ENCODE measurements at places on chromosomes 2 and 18. TPM values are rescaled to one million over a fixed set of nuclear protein-coding genes. Genes with fewer than 3 reads are reported as not detected.

Gene LCT
- total RNA-seq: not detected

Gene TRIM54
- 4.7 TPM for total RNA-seq

Gene VWA3B
- not detected for total RNA-seq

Gene DYNAP
- not detected for total RNA-seq

Gene ALPG
- total RNA-seq: not detected

Gene MYO5B
- total RNA-seq: 56.7 TPM

Gene PSMA8
- total RNA-seq: not detected

Gene LRRTM4
- 12.3 TPM for total RNA-seq

Gene COL5A2
- 322 TPM for total RNA-seq

Gene VAMP8
- total RNA-seq: 8.5 TPM

Gene CAPN14
- 0.60 TPM for total RNA-seq

Gene LHCGR
- 8.3 TPM for total RNA-seq

Gene CLEC4F
- 9.1 TPM for total RNA-seq

Gene CRYGD
- 823 TPM for total RNA-seq

Gene RND3
- total RNA-seq: 82.1 TPM

All from camera-type eye (tissue), 1 donor.